Gastroesophageal sphincter (tissue), 4 donors: ENCODE measurements at places on chromosomes 6 and 20.
A peak's percentile ranks its signal among the peaks of the same experiment; 100 is the strongest.

DNA sequence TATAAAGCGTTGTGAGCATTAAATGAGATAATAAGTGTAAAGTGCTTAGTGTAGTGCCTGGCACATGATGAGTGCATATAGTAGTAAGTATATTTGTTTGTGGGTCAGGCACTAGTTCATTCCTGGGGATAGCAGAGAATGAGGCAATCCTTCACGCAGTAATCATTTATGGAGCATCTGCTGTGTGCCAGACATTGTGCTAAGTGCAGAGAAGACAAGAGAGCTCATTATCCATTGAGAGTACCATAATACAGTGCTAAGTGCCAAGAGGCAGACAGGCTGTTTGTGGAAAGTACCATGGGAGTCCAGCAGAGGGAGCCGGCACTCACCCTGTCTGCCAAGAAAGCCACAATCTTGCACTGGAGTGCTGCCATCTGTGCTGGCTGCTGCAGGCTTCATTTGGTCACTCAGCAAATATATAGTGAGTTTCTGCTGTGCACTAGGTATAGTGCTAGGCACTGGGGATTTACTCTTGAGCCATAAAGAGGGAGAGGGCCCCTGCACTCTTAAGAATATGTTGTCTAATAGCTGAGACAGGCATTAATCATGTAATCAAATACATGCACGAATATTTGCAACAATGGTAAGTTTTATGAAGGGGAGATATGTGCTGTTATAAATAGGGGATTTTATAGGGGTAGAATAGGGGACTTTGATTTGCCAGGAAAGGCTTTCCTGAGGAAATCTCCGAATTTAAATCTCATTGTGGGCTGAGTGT, 12.9 kb upstream of the MROH8 start:
- peak; percentile 91 for ATAC-seq

DNA sequence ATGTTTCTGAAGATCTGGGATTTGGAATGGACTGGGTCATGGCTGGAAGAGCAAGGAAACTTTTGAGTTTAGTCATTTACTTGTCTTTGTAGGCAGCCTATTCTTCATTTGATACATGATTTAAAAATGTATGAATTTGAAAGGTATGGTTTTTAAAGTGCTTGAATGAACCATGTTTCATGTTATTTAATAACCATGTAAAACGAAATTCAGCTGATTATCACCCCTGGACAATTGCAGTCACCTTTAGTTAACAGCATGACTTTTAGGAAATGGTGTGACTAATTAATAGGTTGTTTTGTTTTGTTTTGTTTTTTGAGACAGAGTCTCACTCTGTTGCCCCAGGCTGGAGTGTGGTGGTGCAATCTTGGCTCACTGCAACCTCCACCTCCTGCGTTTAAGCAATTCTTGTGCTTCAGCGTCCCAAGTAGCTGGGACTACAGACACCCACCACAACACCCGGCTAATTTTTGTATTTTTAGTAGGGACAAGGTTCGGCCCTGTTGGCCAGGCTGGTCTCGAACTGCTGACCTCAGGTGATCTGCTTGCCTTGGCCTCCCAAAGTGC, 2.1 kb downstream of the STX11 start:
- no peak for ATAC-seq

- ATAC-seq: no peak
Measured at GRCh38 chr20:60040471-60041162, 82.4 kb downstream of the CDH26 start.

DNA sequence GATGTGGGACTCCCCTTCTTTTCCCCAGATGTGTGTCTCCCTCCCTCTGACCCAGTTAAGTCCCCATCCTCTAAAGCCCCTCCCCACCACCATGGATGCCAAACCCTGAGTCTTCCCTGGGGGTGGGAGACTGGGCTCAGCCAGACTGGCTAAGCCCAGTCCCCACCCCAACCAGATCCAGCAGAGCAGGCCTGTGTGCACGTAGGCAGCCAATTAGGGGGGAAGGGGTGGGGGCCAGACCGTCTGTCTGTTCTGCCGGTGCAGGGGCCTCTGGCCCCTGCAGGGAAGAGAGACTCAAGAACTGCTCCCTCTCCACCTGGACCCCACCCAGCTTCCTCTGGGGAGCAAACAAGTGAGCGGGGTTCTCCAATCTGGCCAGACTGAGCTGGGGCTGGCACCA, 605 bp downstream of the COX4I2 start:
- ATAC-seq: no peak

- no peak for ATAC-seq
Measured at GRCh38 chr6:95515975-95516374, 61.4 kb upstream of the MANEA start.
